ENCODE measurements at places on chromosomes 7 and 10.

GRCh38 chr10:101578803-101579515, 9.1 kb downstream of the POLL start:
- no peak for DNase-seq

DNA sequence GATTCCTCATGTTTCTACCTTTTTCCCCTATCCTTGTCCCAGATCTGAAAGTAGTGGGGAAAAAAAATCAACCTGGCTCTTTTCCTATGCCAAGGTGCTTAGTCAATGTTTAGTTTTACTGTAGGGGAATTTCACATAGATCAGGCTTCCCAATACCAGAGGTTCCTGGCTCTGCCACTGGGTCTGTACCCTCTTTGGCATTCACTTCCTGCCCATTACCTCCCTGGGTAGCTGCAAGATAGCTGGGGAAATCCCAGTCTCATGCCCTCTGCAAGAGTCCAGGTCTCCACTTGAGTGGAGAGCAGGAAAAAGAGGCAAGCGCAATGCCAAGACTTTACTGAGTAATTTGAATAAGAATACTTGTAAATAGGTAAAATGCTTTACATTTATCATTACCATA, 3.5 kb upstream of the BPGM start:
- DNase-seq = no peak

DNA sequence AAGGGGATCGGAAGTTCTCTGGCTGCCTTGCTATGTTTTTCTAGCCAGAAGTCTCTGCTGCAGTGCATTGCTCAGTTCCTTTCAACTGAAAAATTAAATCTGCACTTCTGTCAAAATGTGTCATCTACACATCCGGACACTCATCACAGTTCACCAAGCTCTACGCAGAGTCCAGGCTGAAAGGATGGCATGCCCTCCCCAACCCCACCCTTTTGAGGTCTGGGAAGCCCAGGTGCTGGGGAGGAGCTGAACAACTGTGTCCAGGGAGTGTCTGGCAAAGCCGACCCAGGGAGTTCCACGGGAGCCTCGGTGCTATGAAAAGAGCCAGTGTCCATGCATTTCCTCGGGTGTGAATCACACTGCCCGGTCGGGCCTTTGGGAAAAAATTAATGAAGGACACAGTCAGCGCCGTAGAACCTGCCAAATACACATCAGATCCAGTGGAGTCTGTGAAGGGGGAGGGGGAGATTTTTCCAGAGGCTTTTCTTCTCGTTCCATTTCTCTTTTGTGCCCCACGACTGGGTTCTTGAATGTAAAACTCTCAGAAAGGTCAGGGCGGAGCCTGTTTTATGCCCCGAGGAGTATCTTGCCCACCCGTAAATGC, 757 bp upstream of the PALS2 start:
- DNase-seq = no peak

- no peak for DNase-seq
Measured at GRCh38 chr10:62662486-62662885, 142.0 kb upstream of the ADO start.

DNA sequence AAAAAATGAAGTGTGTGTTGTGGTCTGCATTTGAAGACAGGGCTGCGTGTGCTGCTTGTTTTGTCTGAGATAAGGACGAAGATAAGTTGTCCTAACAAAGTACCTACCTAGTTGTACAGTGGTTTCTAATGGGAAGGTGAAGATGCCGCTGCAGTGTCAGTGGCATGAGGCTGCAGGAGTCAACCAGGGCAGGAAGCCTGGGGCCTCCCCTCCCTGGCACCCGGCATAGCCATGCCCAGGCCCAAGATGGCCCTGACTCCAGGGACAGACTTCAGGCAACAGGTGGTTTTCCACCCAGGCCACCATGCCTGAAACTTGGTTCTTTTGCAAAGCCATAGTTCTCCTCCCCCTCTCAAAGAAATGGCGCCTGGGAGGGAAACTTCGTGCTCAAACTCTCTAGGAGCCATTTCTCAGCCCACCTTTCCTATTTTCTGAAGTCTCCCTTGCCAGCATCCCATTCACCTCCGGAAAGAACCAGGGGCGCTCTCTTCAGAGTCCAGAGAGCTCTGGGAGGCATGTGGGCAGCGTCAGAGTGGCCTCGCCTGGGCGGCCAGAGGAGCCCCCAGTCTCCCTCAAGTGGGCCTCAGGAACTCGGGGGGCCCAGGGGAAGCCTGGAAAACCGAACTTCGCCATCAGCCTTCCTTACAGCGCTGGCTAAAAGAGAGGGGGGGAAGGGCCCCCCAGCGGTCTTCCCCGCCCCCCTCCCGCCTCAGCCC, 2.1 kb upstream of the KAT6B start:
- peak; percentile 34 for DNase-seq

- DNase-seq = no peak
Measured at GRCh38 chr10:94420998-94421528, 18.7 kb downstream of the TBC1D12 start.

DNA sequence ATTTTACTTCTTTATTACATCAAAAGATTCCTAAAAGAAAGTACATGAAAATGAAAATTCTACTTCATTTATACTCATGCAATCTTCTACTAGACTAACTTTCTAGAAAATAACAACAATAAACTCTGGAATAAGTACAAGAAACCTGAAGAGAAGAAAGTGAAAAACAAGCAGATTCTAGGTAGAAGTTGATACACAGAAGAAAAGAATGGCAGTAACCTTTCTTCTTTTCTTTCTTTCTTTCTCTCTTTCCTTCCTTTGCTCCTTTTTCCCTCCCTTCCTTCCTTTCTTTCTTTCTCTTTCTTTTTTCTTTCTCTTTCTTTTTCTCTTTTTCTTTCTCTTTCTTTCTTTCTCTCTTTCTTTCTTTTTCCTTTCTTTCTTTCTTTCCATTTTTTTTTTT, 541.7 kb upstream of the ANKRD30A start:
- DNase-seq = no peak

DNA sequence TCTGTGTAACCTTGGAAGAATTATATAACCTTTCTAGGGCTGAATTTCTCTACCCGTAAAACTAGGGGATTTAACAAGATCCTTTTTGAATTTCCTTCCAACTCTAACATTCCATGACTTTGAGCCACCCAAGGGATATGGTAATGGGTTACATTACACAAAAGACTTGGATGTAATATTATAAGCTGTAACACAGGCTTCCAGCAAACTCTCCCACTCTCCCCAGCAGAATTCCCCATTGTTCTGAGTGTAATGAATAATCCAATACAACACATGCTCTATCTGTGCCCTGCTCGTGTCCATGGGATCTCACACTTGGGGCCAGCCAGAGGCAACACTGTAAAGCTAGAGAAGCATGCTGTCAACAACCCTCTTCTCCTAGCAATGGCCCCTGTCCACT, 790.6 kb upstream of the AUTS2 start:
- no peak for DNase-seq

- no peak for DNase-seq
Measured at GRCh38 chr10:62839590-62839989, 23.4 kb upstream of the EGR2 start.

- no peak for DNase-seq
Measured at GRCh38 chr10:109191341-109191740, 732.0 kb downstream of the XPNPEP1 start.

DNA sequence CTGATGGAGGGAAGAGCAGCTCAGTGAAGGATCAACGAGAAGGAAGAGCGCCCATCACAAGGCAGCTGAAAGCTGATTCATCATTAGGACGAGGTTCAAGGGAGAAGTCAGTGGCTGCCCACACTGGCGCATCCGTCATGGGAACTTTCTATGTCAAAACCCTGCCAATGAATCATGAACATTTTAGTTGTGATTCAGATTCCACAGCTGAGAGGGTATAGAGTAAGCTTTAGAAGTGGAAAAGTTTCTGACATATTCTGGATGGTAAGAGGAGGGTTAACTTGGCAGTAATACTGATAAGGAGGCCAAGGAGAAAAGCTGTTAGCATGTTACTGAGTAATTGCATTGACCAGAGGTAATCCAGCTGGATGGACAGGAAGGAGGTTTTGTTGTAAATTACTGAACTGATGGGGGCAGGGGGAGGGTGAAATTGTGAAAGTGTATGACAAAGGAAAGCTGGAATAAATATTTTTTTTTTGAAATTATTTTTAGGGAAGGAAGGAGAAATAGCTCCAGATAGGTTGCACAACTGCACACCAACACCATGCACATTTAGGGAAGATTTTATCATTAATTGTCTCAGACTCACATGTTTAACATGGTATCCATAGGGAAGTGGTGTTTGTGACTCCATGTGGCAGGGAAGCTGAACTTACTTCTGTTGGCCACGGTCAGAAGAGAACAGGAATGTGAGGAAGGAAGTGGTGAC, 78.3 kb upstream of the NRP1 start:
- DNase-seq = no peak

DNA sequence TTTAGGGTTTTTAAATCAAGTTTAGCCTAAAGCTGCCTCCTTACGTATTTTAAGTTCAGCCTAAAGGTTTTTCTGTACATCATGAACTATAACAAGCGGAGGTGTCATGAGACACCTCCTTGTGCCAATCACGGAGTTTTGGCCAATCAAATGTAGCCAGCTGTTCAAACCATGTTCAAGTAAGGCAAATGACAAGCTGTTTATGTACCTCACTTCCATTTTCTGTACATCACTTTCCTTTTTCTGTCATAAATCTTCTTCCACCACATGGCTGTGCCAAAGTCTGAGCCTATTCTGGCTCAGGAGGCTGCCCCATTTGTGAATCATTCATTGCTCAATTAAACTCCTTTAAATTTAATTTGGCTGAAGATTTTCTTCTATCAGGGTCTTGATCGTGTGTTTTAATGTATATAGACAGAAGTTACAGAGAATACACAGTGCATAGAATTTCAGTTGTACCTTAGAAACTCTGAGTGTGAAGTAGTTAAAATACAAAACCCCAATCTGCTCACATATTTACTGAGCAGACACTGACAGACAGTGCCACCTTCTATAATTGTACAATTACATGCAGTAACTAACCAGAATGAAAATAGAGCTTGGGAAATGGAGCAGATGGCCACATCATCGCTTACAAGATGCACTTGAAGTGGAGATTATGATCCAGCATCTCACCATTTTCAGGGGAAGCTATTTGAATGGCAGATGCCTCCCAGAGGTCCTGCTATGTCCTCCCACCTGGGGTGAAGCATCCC, 76.9 kb upstream of the LANCL2 start:
- no peak for DNase-seq

DNA sequence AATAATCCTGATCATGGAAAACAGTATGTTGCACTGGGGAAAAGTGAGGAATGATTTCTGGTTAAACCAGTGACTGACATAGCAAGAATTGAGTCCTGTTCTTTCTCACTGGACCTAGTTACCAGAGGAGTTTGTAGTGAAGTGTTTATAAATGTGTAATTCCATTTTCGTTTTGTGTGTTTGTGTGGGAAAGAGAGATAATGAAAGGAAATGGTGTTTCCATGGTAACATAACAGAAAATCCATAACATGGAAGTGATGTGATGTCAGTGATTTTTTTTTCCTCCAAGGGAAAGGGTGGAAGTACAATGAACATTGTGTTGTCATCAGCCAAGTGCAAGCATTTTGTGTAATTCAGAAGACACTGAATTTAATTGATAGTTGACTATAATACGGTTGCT, 283.9 kb downstream of the PLXDC2 start:
- peak; percentile 38 for DNase-seq

DNA sequence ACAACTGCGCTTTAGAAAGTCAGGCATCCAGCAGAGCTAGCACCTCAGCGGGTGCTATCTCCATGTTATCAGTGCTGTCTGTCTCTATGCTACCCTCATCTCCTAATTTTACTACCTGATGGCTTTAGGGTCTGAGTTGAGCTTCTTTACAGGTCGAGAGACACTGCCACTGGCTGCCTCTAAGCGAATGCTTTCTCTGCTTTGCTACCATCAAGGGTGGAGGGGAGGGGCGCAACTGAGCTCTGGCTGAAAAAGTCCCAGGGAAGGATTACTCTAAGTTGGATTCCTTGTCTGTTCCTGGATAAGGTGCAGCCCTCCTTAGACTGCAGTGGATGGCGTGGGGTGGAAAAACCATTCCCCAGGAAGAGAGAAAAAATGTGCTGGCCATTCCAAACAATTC, 105.7 kb downstream of the CDK14 start:
- DNase-seq = no peak

DNA sequence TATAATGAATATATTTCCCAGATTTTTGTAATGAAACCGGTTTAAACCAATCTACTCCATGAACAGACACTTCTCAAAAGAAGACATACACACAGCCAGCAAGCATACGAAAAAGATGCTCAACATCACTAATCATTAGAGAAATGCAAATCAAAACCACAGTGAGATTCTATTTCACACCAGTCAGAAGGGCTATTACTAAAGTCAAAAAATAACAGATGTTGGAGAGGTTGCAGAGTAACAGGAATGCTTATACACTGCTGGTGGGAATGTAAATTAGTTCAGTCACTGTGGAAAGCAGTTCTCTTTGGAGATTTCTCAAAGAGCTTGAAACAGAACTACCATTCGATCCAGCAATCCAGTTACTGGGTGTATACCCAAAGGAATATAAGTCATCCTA, 240.7 kb downstream of the TSPAN12 start:
- no peak for DNase-seq

- no peak for DNase-seq
Measured at GRCh38 chr7:50228148-50228547, 76.4 kb upstream of the IKZF1 start.

- DNase-seq = peak; percentile 77
Measured at GRCh38 chr7:35906191-35906908, 105.5 kb downstream of the SEPTIN7 start.

- no peak for DNase-seq
Measured at GRCh38 chr7:105691680-105692564, 110.6 kb upstream of the EFCAB10 start.

DNA sequence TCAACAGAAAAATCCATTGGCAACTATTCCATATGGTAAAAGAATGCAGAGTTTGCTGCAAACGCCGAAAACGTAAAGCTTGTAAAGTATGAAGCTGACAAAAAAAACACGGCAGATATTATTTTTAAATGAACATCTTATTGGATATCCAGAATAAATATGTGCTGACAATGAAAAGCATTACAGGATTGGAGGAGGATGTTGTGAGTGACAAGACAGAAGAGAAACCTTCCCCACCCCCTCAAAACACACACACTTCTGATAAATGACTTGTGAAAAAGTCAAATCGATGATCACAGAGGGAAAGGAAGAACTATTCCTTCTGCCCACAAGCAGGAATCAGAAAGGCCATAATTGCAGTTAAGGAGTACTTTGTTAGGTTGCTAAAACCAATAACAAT, 14.6 kb downstream of the FAM131B start:
- DNase-seq = no peak

- DNase-seq = no peak
Measured at GRCh38 chr7:75536940-75537538, 44.9 kb downstream of the SPDYE5 start.

DNA sequence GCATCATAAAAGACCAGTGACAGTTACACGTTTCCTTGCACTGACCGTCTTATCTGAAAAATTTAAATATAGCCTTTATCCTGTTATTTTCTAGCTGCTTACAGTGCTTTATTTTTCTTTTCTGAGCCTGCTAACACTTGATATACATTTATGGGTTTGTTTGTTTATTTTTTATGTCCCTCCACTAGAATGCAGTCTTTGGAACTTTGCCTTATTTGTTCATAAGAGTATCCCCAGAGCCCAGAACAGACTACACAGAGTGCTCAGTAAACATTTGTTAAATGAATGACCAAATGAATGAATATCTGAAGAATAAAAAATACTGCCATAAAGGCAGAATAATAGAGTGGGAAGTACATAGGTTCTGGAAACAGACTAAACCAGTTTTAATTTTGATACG, 202.3 kb upstream of the LRRN3 start:
- no peak for DNase-seq
